ENCODE measurements at places on chromosomes 5 and 9. TPM values are rescaled to one million over a fixed set of nuclear protein-coding genes. Genes with fewer than 3 reads are reported as not detected.

CD14 gene
- total RNA-seq: 235 TPM

- DNase-seq: no peak
- H3K27ac ChIP-seq: no peak overlapping the region
- H3K4me1 ChIP-seq: peaks cover 45% of the 10 kb centered on the region
- no peak overlapping the region for H3K4me3 ChIP-seq
Measured at GRCh38 chr5:67287510-67288268, 91.1 kb upstream of the CD180 start.

DPYSL3 gene
- total RNA-seq: 255 TPM

PCDH1 gene
- 24.6 TPM for total RNA-seq

GRCh38 chr5:14503017-14503680 lies 78.4 kb upstream of the OTULINL start:
- no peaks in the 10 kb centered on the region for H3K27me3 ChIP-seq
- DNase-seq: no peak
- no peak overlapping the region for H3K27ac ChIP-seq
- H3K4me3 ChIP-seq: no peak overlapping the region
- H3K4me1 ChIP-seq: no peaks in the 10 kb centered on the region

DNA sequence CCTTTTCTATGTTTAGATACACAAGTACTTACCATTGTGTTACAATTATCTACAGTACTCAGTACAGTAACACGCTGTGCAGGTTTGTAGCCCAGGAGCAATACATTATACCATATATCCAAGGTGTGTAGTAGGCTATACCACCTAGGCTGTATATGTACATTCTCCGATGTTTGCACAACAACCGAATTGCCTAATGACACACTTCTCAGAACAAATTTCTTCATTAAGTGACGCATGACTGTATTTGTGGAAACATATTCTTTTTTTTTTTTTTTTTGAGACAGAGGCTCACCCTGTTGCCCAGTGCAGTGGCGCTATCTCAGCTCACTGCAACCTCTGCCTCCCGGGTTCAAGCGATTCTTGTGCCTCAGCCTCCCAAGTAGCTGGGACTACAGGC lies 4.0 kb upstream of the RAD23B start:
- no peaks in the 10 kb centered on the region for H3K27me3 ChIP-seq
- H3K36me3 ChIP-seq: no peaks in the 10 kb centered on the region
- no peak for DNase-seq
- H3K4me1 ChIP-seq: peaks cover 11% of the 10 kb centered on the region
- no peak overlapping the region for H3K4me3 ChIP-seq
- H3K27ac ChIP-seq: no peak overlapping the region

ARSI gene
- total RNA-seq: 4.3 TPM
